ENCODE measurements at places on chromosomes 7 and 10.

DNA sequence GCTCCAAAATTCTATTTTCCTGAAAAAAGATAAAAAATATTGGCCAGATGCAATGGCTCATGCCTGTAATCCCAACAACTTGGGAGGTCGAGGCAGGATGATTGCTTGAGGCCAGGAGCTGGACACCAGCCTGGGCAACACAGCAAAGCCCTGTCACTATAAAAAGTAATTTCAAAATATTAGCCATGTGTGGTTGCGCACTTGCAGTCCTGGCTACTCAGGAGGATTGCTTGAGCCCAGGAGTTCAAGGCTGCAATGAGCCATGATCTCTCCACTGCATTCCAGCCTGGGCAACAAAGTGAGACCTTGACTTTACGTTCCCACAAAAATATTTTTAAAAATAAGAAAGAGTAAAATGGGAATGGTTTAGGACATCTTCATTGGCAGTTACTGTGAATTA lies 104.1 kb upstream of the AFAP1L2 start:
- DNase-seq, result no peak

- no peak for DNase-seq
Observed at GRCh38 chr10:113230011-113230610, 280.1 kb downstream of the TCF7L2 start.

GRCh38 chr7:55241958-55242357 lies 123.2 kb upstream of the LANCL2 start:
- DNase-seq, result no peak

DNA sequence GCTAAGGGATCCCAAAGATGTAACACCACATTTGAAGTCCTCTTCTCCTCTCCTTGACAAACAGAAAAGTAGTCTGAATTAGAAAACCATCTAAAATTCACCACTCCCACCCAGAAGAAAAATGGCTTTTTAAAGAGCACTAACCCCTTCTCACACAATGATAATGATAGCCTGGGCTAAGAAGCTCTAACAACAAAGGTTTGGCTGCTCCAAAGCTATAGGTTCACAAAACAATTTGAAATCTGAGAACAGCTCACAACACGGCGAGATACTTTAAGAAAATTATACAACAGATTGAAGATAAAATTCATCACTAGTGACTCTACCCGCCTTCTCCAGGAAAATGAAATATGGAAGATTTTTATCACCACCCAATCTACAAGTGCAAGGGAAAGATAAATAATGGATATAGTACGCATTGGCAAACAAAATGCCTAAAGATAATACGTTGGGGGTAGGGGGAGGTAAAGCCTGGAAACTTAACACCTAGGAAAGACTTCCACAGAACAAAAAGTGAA lies 7.4 kb downstream of the ITGB1 start:
- no peak for DNase-seq

- no peak for DNase-seq
Observed at GRCh38 chr10:132832186-132832969, 46.4 kb upstream of the NKX6-2 start.

DNA sequence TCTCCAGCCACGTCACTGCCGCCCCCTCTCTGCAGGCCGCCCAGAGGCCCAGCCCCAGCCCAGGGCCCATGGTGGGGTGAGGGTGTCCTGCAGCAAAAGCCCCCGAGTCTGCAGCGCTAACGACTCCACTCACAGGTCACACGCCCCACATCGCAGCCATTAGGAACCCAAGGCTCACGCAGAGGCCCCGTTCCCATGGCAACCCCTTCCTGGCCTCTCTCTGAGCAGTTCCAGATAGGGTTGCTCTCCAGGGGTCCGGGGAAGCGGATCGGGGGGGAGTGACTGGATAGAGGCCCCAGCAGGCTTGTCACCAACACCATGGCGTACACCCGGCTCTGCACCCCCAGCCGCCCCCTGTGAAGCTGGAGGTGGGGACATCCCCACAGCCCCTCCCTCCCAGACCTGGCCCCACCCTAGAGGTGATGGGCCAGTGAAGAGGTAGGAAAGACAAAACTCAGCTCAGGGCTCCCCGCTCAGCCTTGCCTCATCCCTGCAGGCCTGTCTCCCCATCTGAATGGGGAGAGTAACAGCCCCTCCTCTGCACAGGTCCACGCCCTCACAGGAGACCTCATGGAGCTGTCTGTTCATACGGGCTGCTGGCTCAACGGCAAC lies 41.2 kb downstream of the TNRC18 start:
- no peak for DNase-seq

DNA sequence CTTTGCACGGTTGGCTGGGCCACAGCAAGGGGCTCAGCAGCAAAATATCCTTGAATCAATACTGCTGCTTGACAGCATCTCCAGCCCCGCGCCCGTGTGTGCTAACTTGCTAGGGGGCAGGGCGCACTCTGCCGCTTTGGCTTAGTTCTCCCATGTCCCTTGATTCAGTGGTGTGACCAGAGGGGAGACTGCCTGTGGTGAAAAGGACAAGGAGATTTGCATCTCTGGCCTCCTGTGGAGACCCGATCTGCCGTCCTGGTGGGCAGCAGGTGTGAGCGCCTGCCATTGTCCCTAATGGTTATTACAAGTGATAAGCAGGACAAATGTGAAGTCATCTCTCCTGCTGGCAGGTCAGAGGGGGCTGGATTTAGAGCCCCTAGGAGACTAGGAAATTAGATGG lies 500.2 kb upstream of the GALNT17 start:
- no peak for DNase-seq

- DNase-seq, result no peak
Observed at GRCh38 chr10:6788231-6788630, 208.2 kb upstream of the PRKCQ start.

DNA sequence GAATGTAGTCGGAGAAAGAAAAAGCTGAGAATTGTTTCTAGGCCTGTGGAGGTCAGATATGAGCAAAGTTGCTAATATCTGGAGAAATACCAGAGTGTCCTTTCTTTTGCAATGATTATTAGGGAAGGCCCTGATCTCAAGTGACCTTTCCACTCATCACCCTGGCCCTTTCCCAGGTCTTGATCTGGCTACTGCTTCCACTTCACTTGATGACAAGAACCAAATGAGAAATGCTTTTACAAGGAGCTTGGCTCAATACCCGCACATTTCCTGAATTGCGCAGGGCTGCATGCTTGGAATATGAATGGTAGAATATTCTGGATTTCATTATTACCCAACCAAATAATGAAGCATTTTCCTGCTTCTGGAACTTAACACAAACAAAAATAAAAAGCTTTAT lies 104.6 kb downstream of the ITGB8 start:
- DNase-seq, result no peak

DNA sequence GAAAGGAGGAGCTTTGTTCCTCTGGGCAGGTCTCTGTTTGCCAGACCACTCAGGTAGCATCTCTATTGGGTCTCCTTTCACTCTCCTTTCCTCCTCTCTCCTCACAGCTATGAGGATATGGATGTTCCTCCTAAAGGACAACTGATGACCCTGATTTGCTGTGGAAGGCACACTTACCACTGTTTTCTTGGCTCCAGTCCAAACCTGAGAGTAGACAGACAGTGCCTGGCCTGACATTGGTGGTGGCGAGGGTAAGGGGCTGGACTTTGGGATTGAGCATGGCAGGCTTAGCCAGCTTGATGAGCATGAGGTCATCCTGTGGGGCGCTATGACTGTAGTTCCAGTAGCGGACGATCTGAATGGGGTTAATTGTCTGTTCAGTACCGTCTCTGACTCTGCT lies 3.6 kb downstream of the PRSS37 start:
- DNase-seq, result no peak

DNA sequence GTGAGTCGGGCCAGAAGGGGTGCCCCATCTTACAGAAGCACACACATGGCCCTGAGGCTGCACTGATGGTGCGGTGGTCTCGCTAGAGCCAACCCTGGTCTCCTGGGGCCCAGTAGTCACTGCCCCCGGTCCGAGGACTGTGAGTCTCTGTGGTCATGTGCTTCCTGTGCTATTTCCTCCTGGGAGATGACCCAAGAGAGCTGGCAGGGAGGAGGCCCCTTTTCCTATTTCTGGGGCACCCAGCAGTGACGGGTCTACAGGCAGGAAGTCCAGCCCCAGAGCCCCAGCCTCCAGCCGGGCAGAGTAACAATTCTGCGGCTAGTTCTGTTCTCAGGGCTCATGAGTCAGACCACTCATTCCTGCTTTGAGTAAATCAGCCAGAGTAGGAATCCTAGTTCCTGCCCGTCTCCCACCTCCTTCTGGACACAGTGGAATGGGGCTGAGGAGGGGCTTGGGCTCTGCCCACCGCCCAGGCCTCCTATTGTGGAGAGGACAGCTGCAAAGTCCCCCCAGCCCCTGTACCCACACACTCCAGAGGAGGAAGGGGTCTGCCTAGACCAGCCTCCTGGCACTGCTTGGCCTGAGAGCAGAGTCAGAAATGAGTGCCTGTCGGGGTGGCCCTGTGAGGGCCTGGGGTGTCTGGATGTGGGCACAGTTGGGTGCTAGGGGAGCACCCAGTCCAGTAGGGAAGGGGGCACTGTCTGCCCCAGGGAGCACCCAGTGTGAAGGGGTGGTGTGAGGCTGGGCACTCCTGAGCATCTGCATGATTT lies 80.5 kb upstream of the PPIF start:
- no peak for DNase-seq

GRCh38 chr7:18202315-18203045 lies 174.8 kb upstream of the PRPS1L1 start:
- peak; percentile 32 for DNase-seq

DNA sequence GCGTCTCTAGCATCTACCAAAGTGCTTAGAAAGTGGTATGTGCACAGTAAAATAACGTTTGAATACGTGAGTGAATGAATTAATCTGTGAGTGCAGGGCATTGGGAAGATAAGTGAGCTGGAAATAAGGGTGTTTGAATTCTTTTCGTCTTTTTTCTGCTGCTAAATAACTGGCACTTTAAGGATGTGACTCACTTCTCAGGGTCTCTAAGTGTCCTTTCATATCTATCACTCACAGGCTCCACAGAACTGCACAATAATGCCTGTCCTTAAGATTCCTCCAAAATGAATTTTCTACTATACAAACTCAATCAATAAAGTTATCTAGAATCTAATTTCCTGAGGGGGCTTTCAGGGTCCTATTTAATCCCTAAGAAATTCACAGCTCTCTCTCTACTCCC lies 3.2 kb upstream of the DGKB start:
- DNase-seq, result no peak

DNA sequence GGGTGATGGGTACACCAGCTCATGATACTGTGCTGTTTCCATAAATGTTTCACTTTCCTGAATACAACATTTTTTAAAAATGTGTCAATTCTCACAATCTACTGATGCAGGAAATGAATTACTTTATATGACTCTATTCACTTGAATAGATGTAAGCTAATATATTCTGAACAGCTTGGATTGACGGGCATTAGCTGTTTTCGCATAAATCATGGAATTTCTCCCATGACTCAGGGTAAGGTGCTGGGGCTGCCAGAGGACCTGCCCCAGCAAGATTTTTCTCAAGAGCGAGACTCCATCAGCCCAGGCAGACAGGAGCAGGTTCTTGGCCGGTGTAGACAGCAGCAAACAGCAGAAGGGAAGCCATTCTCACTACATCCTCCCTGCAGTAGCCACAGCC lies 107.1 kb downstream of the PFKFB3 start:
- DNase-seq, result no peak

DNA sequence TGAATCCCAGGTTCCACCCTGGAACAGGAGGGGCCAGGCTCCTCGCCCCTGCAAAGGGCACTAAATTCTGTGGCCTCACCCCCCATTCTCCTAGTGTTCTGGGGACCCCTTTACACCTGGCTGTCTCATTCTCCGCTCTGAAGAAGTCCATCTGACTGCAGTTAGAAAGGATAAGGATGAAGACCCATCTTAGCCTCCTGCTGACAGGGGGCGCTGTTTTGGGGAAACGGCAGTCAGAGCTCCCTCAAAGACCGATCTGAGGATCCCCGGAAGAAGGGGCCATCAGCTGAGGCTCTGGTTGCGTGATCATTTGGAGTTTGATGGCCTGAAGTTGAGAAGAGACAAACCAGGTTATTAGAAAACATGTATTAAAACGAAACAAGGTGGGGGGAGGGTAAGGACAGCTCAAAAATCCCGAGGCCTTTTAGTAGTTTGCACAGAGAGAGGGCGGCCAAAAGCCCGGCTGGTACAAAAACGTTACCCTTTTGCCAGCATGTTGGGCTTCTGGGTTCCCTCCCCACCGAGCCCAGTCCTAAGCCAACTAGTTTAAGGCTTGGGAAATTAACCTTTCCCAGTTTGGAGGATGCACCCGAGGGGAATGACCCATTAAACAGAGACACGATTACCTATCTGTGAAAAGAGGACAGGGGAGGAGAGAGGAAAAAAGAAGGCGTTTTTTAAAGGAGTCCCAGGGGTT lies 102.8 kb downstream of the CHN2 start:
- DNase-seq, result no peak

- no peak for DNase-seq
Observed at GRCh38 chr7:26100406-26101339, 51.3 kb upstream of the NFE2L3 start.

GRCh38 chr10:91200314-91201212 lies 19.9 kb upstream of the PCGF5 start:
- no peak for DNase-seq

- DNase-seq, result no peak
Observed at GRCh38 chr10:118534136-118534535, 61.3 kb downstream of the PRLHR start.

GRCh38 chr10:105024184-105024583 lies 383.1 kb downstream of the SORCS3 start:
- no peak for DNase-seq

DNA sequence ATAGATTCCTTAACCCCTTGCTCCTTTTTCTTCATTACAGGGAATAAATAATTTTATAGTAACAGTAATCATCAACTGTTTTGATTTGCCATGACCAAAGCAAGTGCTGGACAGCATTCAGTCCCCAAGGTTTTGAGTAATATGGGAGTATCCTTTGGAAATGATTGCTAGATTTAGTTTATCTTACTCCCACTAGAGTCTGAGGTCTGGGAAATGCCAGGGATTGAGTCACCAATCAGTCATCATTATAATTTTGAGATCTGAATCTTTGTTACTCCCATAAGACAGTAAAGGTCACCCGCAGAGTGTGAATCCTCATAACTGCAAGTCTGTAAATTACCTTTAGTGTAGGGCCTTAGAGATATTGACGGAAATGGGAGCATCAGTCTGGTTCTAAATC lies 133.7 kb upstream of the SEMA3E start:
- DNase-seq, result no peak

All from DMS153 (cell line).